ENCODE measurements at places on chromosomes 3 and 15.

- no peak for DNase-seq
These were observed 5.8 kb downstream of the CELSR3 start for GRCh38 chr3:48656841-48657281.

GRCh38 chr15:25795712-25796111 is 67.4 kb downstream of the ATP10A start:
- DNase-seq = no peak

GRCh38 chr15:75606711-75607699 is 18.5 kb downstream of the SNUPN start:
- DNase-seq = peak; percentile 45

GRCh38 chr3:9512456-9513045 is 41.1 kb downstream of the LHFPL4 start:
- DNase-seq = no peak

- no peak for DNase-seq
These were observed 193.3 kb upstream of the ZNF717 start for GRCh38 chr3:75978686-75979085.

DNA sequence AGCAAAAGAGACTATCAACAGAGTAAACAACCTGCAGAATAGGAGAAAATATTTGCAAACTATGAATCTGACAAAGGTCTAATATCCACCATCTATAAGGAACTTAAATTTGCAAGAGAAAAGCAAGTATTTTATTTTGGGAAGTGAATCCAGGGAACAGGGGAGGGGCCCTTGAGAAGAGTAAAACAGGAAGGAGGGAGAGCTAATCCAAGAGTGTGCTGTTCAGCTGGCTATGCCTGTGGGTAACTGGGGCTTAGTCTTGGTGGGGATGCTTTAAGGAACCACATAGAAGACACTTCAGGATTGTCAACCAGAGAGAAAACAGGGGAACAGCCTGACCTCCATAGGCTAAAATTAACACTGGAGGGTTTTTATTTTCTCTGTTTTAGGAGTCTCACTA is 3.9 kb upstream of the HHLA2 start:
- no peak for DNase-seq
